C1 segment of cervical spinal cord (tissue), 14 donors: ENCODE measurements at places on chromosomes 7 and 10.

DNA sequence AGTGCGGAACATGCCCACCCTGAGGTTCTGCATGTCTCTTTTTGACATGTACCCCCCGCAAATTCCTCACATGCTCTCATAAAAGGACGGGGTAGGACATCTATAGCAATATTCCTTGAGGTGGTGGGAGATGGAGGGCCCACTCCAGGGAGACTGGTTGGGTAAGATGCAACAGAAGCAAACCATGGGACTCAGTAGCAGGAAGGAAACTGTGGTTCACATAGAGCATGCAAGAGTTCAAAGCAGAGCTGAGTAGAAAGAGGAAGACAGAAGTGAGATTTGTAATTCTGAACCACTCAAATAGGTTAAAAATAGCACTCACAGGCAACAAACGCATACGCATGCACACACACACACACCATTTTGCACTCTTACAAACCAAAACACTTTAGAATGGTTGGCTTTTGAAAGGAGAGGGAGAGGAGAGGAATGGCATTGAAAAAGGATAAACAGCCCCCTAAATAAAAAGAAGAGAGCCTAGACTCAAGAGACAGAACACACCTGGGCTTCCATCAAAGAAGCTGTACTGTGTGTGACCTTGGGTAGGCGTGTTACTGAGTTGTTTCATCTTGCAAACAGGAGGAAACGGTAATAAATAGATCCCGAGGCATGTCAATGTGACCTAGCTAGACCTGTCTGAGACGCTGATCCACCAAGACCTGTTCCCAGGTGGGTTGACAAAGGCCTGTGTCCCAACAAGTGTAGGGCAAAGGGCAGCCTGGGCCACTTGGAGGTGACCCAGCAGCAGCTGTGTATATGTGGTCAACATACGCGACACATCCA, 77.6 kb upstream of the LRRC4 start:
- peak; percentile 30 for DNase-seq

DNA sequence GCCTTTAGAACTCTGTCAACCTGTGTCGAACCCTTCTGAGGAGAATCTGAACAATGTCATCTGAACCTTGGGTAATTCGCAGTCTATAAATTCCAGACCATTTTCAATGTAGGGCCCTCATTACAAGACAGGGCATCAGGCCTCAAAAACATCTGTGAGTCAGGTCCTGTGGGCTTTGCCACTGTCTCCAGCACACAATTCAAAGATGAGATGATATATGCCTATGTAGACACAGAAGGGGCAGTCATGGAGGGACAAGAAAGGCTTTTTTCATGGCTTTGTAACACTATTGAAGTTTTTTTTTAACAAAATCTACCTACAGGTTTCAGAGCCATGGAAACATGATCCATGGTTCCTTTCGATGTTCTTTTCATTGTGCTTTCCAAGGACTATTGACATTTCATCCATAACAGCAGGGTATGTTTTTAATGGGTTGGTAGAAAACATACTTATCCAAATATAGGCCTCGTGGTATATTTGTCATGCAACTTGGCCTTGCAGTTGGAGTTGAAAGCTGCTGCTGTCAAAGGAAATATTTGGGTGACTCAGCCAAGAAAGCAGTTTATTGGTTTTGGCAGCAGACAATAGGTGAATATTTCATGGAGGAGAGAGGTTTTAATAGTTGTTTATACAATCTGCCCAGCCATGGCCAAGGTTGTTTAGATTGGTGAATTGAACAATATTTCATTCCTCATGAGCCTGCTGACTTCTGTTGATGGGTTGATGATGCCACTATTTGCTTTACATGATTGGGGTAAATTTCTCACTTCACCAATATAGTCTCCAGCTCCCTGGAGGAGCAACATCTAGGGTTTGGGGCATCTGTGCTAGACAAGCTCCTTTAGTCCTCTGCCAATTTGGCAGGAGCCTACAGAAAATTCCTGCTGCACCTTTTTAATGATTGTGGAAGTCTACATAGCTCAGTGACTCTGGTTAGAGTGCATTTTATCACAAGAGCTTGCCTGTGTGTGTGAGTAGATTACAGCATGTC, 158.4 kb upstream of the TMEM72 start:
- no peak for DNase-seq

DNA sequence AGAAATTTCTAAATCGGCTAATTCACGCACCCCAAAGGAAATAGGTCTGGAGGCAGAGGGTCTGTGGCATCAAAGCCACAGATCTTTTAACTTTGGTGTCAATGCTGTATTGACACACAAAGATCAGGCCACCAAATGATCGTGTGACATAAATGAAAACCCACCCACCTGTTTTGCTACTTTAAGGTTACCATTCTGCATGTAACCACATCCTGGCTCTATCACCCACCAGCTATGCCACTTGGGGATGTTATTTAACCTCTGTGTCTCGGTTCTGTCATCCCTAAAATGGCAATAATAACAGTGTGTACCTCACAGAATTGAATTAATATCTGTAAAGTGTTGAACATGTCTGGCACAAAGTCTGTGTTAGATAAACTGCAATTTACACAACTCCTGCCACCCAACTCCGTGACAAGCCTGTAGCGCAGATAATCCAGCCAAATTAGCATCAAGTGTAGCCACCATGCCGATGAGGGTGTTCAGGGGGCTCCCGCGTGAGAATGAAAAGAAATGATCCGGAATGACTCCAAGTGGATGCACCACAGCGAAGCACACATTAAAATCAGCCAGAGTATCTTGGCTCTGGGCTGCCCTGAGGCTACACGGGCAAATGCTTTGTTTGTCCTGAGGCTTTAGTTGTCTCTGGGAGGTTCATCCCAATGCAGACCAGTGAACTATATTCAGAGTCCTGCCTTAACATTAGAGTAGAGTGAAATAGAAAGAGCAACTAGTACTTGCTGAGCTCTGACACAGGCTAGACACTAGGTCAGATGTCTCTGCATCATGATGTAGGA, 158.4 kb upstream of the NEBL start:
- no peak for DNase-seq

DNA sequence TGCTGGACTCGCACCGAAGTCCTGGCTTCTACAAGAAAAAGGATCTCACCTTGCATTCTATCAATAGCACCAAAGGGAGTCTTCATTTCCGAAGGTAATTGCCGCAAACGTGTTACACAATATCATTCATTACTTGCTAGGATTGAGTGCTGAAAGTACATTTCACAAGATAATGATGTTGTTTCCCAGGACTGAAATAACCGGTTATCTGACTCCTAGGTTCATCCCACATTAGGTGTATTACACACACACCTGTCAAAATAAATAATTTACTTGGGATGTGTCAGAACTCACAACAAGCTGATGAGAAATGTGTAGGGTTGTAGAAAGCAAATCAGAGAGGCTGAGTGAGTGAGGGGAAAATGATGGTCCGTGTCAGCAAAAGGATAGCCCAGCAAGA, 219.4 kb upstream of the RHOBTB1 start:
- no peak for DNase-seq

DNA sequence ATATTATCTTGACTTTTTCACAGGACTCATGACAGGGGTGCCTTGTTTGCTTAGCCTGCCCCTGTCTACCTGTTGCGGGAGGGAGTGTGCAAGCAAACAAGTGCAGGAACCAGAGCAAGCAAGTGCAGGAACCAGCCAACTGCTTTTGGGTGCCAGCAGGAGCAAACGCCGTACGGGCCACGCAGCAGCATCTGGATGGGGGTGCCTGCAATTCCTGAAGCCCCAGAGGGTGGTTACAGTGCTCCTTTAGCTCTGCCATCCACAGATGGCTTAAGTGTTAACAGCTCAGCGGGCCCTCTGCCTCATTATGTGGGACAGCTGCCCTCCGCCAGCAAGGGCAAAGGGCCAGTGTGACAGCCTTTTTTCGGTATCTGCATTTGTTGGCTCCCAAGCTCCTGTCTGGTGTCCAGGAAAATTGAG, 83.5 kb downstream of the MICU1 start:
- DNase-seq = no peak

DNA sequence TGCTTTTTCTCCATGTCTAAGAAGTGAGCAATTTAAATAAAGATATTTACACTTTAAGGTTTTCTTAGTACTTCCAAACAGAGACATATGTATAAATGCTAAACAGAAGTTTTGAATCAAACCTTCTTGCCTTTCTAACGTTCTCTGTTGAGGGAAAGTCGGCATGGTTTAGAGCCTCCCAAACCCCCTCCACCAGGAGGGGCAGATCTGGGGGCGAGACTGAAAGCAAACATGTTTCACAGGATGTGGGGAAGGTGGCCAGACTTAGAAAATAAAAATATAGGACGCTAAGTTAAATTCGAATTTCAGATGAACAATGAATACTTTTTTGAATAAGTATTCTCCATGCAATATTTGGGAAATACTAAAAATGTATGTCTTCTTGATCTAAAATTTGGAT, 208.3 kb upstream of the SHH start:
- DNase-seq = no peak

GRCh38 chr7:103877565-103877964, 111.9 kb downstream of the RELN start:
- no peak for DNase-seq

- no peak for DNase-seq
Measured at GRCh38 chr7:116836048-116836447, 26.3 kb upstream of the CAPZA2 start.
